ENCODE measurements at places on chromosomes 7 and 10.
A peak's percentile ranks its signal among the peaks of the same experiment; 100 is the strongest.

- no peak for DNase-seq
Observed at GRCh38 chr7:146138926-146139325, 22.3 kb downstream of the CNTNAP2 start.

GRCh38 chr7:34675749-34676374 lies 17.8 kb downstream of the NPSR1 start:
- DNase-seq: peak; percentile 15

DNA sequence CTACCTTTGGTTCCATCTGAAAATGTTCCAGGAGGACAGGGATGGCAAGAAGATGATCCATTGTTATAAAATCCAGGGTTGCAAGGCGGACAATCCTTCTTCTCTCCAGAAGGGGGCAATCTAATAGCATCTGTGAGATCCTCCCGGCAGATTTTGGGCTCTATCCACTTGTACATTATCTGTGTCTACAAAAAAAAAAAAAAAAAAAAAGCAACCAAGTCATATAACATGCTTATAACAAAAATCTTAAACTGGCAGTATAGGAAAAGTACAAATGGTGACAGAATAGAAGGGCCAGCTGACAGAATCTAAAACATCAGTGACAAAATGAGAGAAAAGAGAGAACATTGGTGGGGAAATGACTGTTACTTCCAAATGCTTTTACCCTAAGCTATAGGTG lies 132.7 kb downstream of the ELAPOR2 start:
- no peak for DNase-seq

DNA sequence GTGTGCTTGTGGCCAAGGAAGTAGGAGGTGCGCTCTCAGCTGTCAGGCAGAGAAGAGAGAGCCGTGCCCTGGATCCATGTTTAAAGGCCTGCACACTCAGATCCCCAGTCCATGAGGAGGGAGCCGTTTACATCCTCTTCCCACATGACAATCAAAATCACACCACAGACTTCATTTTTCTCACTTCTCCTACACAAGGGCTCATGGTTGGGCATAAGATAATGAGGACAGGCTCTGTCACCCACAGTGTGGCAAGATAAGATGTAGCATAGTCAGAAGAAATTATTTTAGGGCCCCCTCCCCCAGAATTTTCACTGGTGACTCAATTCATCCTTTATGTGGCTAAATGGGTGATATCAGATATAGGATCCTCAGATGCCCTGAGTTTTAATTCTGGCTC lies 35.9 kb upstream of the INHBA start:
- no peak for DNase-seq

GRCh38 chr7:83534488-83534887 lies 114.5 kb downstream of the SEMA3E start:
- DNase-seq: no peak

GRCh38 chr7:24608504-24608903 lies 35.3 kb downstream of the PALS2 start:
- DNase-seq: no peak

DNA sequence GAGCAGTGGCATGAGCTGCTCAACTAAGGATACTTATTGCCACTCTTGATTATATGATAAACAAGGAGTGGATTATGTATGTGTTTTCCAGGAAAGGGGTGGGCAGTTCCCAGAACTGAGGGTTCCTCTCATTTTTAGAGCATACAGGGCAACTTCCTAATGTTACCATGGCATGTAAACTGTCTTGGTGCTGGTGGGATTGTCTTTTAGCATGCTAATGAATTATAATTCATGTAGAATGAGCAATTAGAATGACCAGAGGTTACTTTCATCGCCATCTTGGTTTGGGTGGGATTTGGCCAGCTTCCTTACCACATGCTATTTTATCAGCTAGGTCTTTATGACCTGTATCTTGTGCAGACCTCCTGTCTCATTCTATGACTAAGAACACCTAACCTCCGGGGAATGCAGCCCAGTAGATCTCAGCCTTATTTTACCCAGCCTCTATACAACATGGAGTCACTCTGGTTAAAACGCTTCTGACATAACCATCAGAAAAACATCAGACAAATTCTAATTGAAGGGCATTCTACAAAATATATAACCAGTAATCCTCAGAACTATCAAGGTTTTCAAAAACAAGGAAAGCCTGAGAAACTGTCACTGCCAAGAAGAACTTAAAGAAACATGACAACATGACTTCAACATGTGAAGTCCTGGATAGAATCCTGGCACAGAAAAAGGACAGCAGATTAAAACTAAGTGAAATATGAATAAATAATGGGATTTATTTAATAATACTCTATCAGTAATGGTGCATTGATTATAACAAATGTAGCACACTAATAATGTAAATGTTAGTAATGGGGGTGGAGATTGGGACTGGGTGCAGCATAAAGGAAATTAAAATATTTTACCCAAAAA lies 365.0 kb downstream of the SEMA3D start:
- DNase-seq: no peak

GRCh38 chr7:2592375-2592865 lies 33.6 kb downstream of the IQCE start:
- no peak for DNase-seq

DNA sequence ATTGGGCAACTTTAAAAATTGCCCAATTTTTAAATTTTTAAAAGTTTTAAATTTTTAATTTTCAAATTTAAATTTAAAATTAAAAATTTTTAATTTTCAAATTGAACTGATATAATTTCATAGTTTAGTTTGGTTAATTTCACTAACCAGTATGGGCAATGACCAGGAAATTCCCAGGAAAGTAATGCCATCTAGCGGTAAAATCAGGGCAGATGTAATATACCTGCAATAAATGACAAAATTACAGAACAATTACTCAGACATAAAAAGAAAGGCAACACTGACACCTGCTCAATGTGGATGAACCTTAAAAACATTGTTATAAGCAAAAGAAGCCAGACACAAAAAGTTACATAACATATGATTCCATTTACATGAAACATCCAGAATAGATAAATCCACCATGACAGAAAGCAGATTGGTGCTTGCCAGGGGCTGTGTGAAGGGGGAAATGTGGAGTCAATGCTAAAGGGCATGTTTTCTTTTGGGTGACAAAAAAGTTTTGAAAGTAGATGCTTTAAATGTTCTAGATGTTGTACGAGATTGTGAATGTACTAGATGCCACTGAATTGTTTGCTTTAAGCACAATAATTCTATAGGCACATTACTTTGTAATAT lies 28.6 kb upstream of the SLC16A12 start:
- DNase-seq: peak; percentile 16
